Suprapubic skin (tissue), 4 donors: ENCODE measurements at places on chromosomes 12 and 14. TPM values are rescaled to one million over a fixed set of nuclear protein-coding genes. Genes with fewer than 3 reads are reported as not detected.

The IGF1 gene
- 9.1 TPM for total RNA-seq

- no peak overlapping the region for H3K4me3 ChIP-seq
- H3K27ac ChIP-seq: no peak overlapping the region
- H3K27me3 ChIP-seq: peaks cover 7% of the 10 kb centered on the region
- no peaks in the 10 kb centered on the region for H3K36me3 ChIP-seq
- H3K4me1 ChIP-seq: no peaks in the 10 kb centered on the region
These were observed 127.6 kb upstream of the TMCC3 start for GRCh38 chr12:94777936-94778335.

DNA sequence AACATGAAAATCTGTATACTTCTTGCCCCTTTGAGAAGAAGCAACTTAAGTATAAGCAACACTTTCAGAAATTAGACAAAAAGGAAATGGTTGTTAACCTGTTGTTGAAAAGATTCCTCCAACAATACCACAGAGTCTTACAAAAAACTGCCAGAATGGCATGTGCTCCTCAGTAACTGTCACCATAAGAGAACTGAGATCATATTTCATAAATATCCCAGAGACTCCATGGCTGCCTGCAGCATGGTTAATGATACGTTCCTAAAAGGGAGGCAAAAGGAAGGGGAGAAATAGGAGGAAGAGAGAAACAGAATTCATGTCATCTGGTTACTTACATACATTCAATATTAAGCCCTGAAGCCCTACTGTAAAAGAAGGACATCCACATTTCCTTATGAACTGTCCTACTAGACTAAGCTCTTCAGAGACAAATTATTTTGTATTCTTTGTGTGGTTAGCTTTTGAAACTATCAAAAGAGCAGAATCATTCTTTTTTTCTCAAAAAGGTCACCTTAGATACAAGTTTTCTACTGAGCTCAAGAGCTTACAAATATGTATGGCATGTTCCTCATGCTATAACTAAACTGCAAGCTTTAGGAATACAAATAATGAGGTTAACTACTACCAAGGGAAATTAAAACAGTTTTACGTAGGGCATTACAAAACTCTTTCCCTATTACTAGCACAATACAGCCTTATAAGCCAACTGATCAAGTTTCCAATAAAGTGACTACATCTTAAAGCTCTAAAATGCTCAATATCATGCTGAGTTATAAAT is 37.8 kb downstream of the ERGIC2 start:
- no peaks in the 10 kb centered on the region for H3K27me3 ChIP-seq
- no peak for DNase-seq
- peaks cover 60% of the 10 kb centered on the region for H3K36me3 ChIP-seq
- no peak overlapping the region for H3K27ac ChIP-seq
- H3K4me1 ChIP-seq: no peaks in the 10 kb centered on the region
- H3K4me3 ChIP-seq: no peak overlapping the region

- no peaks in the 10 kb centered on the region for H3K36me3 ChIP-seq
- H3K4me1 ChIP-seq: no peaks in the 10 kb centered on the region
- H3K27me3 ChIP-seq: peaks cover 3% of the 10 kb centered on the region
- no peak overlapping the region for H3K4me3 ChIP-seq
These were observed 72.2 kb downstream of the SPTB start for GRCh38 chr14:64807551-64807950.

GRCh38 chr12:52907092-52907810 is 2.4 kb upstream of the KRT8 start:
- peaks cover 45% of the 10 kb centered on the region for H3K27me3 ChIP-seq
- no peaks in the 10 kb centered on the region for H3K36me3 ChIP-seq
- H3K4me1 ChIP-seq: peaks cover 28% of the 10 kb centered on the region
- no peak overlapping the region for H3K4me3 ChIP-seq
- H3K27ac ChIP-seq: peak overlapping the region; percentile 86

The LMNTD1 gene
- not detected for total RNA-seq

The RTN1 gene
- 3.9 TPM for total RNA-seq

The OAS3 gene
- total RNA-seq: 19.5 TPM

DNA sequence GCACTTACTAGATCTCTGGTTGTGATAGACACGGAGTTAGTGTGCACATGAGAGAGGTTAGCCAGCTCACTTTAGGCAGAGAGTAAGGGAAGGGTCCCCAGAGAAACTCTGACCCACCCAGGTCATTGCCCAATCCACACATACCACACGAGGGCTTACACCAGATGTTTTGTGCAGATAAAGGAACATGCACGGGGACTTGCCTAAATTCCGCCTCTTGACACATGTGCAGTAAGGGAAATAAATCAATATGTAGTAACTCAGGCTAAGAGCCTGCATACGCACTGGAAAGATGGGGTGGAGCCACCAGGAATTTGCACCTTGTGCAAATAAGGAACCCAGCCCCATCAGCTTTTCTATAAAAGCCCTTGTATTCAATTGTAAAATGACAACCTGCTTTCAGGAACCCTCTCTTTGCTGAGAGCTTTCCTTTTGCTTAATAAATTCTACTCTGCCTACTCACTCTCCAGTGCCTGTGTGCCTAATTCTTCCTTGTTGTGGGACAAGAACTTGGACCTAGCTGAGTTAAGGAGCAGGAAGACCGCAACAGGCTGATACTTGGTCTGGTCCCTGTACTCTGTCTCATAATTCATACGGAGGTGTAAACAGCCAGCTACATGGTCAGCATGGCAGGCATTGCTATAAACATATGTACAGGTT is 120.2 kb downstream of the EMP1 start:
- H3K4me1 ChIP-seq: no peaks in the 10 kb centered on the region
- no peak for DNase-seq
- H3K27ac ChIP-seq: no peak overlapping the region
- H3K36me3 ChIP-seq: no peaks in the 10 kb centered on the region
- no peaks in the 10 kb centered on the region for H3K27me3 ChIP-seq

The MOAP1 gene
- 33.9 TPM for total RNA-seq

The CLEC1B gene
- total RNA-seq: not detected

DNA sequence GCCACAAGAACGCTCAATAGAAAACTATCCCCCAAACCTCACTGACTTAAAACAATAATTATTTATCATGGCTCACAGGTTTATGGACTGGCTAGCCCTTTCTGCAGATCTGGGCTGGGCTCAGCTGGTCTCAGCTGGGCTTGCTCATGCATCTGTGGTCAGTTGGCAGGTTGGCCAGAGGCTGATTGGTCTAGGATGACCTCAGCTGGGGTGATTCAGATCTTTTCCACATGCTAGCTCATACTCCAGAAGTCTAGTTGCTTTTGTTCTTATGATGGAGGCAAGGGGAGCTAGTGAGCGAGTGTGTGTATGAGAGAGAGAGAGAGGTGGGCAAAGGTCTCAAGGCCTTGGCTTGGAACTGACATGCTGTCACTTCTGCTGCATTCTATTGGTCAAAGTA is 181.2 kb upstream of the NRXN3 start:
- no peaks in the 10 kb centered on the region for H3K27me3 ChIP-seq
- no peaks in the 10 kb centered on the region for H3K36me3 ChIP-seq
- DNase-seq: no peak
- no peak overlapping the region for H3K4me3 ChIP-seq
- peaks cover 12% of the 10 kb centered on the region for H3K4me1 ChIP-seq
- peak overlapping the region; percentile 45 for H3K27ac ChIP-seq

DNA sequence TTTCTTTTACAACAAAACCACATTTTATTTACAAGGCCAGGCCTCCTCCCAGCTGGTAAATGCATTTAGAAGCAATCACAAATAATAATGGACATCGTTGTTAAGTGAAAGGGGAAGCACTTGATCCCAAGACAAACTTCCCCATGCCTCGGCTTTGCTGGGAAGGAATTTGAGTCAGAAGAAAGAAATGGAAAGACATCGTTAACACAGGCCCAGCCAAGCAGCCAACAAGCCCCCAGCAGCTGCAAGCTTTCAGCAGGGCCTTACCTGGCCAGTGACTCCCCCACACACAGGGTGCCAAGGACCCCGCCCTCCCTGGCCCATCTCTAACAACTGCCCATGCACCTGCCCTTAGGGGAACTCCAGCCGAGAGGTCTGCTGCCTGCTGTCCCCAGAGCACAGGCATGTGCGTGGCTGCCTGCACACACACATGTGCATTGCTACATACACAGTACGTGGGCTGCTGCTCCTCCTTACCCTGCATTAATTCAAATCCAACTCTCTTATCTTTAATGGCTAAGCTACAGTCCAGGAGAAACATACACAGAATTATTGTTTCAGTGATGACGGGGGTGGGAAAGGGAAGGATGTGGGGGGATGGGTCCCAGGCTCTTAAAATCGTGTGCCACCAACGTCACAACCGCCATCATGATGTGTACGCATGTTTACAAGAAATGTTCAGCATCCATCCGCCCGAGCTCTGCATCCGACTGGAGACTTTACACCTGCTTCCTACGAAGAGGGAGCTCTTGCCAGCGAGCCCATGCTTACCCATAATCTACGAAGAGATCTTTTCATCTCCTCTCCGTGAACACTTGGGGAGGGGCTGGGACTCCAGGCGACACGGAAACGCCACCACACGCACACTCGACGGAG is 9.8 kb downstream of the BCL11B start:
- no peaks in the 10 kb centered on the region for H3K36me3 ChIP-seq
- peak overlapping the region; percentile 33 for H3K4me3 ChIP-seq

- no peak overlapping the region for H3K4me3 ChIP-seq
- H3K4me1 ChIP-seq: peaks cover 64% of the 10 kb centered on the region
- peak; percentile 84 for DNase-seq
- H3K27me3 ChIP-seq: peaks cover 10% of the 10 kb centered on the region
- H3K27ac ChIP-seq: peak overlapping the region; percentile 70
- H3K36me3 ChIP-seq: no peaks in the 10 kb centered on the region
These were observed 15.8 kb upstream of the KRT7 start for GRCh38 chr12:52217223-52217622.

DNA sequence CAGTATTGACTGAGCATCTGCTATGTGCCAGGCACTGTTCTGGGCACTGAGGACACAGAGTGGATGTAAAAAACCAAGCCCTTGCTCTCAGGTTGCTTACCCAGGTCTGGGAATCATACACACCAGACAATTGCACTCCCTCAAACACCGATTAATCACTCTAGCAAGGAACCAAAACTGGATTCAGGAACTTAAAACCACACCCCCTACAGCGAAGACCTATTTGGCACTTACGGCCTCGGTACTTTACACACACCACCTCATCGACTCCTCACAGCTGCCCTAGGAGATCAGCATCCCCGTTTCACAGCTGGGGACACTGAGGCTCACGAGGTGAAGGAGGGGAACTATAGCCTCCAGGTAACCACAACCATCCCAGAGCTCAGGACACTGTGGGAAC is 1.6 kb downstream of the GLTP start:
- H3K27me3 ChIP-seq: no peaks in the 10 kb centered on the region
- H3K36me3 ChIP-seq: no peaks in the 10 kb centered on the region
- no peak for DNase-seq
- peak overlapping the region; percentile 90 for H3K27ac ChIP-seq

DNA sequence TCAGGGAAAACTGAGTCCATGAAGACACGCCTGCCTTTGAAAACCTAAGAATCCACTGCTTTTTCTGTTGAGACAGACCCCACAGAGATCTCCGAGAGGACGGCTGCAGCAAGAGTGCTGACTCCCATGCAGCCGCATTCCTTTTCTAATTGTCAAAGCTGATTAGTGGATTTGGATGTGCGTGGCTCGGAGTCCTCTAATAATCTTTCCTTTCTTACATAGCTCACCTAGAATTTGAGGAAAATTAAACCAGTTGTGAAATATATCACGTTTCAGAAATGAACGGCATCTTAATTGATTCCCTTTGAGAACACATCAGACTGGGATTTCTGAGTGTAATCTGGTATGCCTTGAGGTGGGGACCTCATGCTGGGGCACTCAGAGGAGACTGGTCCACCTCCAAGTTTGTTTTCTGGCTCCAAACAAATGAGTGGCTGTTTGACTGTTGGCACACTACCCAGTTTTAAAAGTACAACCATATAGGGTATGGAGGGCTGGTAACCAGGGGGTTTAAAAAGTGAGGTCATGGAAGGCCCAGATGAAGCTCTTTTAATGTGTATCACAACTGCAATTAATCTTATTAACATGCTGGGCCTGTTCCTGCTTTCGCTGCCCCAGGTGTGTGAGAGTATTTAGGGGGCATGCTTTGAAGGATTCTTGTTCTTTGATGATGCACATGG is 63.3 kb downstream of the RASSF3 start:
- DNase-seq: no peak
- peak overlapping the region; percentile 23 for H3K27ac ChIP-seq
- H3K36me3 ChIP-seq: no peaks in the 10 kb centered on the region
- H3K4me3 ChIP-seq: no peak overlapping the region
- H3K4me1 ChIP-seq: peaks cover 60% of the 10 kb centered on the region
- no peaks in the 10 kb centered on the region for H3K27me3 ChIP-seq

- H3K4me1 ChIP-seq: no peaks in the 10 kb centered on the region
- H3K4me3 ChIP-seq: no peak overlapping the region
- H3K36me3 ChIP-seq: no peaks in the 10 kb centered on the region
- no peak for DNase-seq
These were observed 113.3 kb upstream of the DIO2 start for GRCh38 chr14:80324649-80325048.

DNA sequence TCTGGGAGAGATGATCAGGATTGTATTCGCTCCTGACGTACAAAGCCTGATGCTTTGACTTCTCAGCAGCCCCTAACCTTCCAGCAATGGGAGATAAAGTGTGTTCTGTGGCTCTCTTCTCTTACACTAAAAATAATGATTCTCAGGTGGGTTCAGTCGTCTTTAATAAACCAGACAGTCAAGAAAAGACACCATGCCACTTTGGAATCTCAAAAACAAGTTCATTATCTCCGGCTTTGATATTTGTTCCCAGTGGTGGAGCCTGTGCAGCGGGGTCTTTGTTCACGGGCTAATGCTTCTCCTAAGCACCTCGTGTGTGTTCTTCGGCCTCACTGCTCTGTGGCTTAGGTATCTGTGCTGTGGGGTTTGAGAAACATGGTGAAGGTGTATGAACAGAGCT is 1.6 kb downstream of the ACVR1B start:
- peaks cover 55% of the 10 kb centered on the region for H3K4me1 ChIP-seq
- H3K4me3 ChIP-seq: peak overlapping the region; percentile 98
- H3K27me3 ChIP-seq: no peaks in the 10 kb centered on the region
- H3K36me3 ChIP-seq: no peaks in the 10 kb centered on the region
- H3K27ac ChIP-seq: peak overlapping the region; percentile 99

- no peak overlapping the region for H3K4me3 ChIP-seq
- no peak for DNase-seq
- no peaks in the 10 kb centered on the region for H3K36me3 ChIP-seq
- H3K27ac ChIP-seq: no peak overlapping the region
- H3K27me3 ChIP-seq: no peaks in the 10 kb centered on the region
These were observed 1004.2 kb upstream of the SEL1L start for GRCh38 chr14:82537831-82538230.

The SERPINA10 gene
- not detected for total RNA-seq

- peaks cover 43% of the 10 kb centered on the region for H3K36me3 ChIP-seq
- no peak for DNase-seq
- no peaks in the 10 kb centered on the region for H3K4me1 ChIP-seq
- no peak overlapping the region for H3K27ac ChIP-seq
These were observed 21.7 kb downstream of the CAPRIN2 start for GRCh38 chr12:30732954-30733637.

DNA sequence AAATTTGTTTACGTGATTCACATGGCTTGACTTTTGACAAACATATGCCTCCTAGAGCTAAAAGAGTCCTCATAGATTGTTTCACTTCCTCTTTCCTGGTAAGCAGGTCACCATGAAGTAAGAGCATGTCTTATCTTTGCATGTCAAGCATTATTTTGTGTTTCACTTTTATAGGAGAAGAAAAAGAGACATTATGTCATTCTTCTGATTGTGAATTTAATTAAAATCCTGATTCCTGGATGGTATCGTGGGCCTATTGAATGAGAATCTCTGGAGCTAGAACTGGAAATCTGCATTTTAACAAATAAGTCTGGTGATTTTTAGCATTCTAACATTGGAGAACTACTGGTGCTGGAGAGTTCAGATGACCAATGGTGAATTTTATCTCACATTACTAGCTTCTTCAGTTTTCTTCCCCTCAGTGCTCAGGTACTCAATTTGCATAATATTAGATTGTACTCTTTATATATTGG is 218.6 kb upstream of the ATP2B1 start:
- no peaks in the 10 kb centered on the region for H3K4me1 ChIP-seq
- no peak for DNase-seq
- no peak overlapping the region for H3K27ac ChIP-seq
- H3K27me3 ChIP-seq: no peaks in the 10 kb centered on the region
